T-helper 1 cell (primary cell): ENCODE measurements at places on chromosomes 1 and 21.

DNA sequence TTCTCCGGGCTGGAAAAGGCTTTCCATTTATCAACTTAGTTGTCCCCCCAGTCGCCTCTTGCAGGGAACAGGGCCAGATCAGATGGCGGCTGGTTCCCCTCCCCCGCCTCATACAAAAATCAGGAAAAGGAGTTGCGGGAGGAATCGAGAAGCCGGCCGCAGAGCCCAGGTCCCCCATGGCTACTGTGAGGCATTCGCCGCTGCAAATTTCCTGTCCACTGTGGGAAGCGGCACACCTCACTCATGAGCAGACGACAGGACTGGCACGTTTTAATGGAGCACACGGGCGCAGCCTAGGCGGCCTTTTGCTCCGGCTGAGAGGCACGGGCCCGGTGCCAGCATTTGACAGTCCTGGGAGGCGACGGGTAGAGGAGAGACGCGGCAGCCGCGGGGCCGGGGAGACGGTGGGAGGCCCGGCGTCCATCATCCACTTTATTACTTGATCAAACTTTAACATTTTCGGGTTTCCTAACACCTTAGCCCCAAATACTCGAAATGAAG lies 1.1 kb downstream of the GNG4 start:
- no peak for DNase-seq

- no peak for DNase-seq
These were observed 108.0 kb downstream of the BRINP2 start for GRCh38 chr1:177278626-177279390.

- DNase-seq = no peak
These were observed 65.8 kb downstream of the S100B start for GRCh38 chr21:46538851-46539666.

DNA sequence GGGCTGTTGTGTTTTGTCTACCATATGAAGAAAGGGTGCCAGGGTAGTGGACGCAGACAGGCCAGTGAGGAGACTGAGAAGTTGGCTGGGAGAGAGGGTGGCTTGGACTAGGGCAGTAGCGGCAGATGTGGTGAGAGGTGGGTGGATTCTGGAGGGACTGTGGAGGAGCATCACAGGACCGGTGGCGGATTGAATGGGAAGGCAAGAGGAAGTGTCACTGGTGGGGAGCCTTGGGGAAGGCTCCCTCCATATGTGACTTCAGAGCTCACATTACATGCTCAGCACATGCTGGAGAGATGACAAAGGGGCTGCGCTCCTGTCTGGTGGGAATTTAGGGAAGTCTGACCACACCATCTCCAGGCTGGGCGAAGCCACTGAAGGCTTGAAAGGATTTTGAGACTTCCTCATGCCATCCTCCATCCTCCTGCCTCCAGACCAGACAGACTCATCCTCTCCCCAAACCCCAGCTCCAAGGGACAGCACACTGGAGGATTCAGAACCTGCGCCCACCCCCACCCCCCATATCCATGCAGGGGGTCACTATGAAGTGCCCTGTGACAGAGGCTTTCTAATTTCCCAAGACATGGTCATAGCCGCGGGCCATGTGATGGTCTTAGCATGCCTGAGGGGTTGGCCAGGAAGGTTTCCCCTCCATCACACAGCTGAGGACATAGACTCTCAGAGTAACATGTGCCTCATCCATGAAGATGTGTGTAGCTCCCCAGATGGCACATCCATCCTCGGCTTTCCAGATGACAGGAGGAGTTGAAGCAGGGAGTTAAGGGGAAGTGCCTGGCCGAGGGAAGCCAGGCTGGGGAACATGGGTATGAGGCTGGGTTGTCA lies 138.8 kb upstream of the WNT4 start:
- no peak for DNase-seq

DNA sequence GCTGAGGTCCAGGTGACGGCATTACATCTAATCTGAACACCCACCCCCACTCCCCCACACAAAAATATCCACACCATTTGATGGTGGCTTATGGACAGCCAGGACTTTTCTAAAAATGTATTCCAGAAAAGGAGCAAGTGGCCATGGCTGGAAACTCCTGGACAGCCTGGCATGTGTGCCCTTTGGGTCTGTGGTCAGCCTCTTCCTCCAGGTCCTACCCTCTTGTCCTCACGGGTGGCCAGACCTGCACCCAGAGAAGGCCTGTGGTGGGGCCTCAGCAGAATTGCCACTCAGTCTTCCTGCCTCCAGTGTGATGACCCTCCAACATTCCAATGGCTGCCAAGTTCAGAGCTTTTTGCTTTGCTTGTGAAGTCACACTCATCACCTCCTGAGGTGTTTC lies 600.6 kb downstream of the AJAP1 start:
- no peak for DNase-seq

GRCh38 chr1:56967900-56968832 lies 2.4 kb upstream of the C8B start:
- no peak for DNase-seq

- no peak for DNase-seq
These were observed 562.1 kb downstream of the NPHP4 start for GRCh38 chr1:5430136-5430535.

GRCh38 chr21:33126569-33126968 lies 56.6 kb downstream of the OLIG1 start:
- DNase-seq = no peak

DNA sequence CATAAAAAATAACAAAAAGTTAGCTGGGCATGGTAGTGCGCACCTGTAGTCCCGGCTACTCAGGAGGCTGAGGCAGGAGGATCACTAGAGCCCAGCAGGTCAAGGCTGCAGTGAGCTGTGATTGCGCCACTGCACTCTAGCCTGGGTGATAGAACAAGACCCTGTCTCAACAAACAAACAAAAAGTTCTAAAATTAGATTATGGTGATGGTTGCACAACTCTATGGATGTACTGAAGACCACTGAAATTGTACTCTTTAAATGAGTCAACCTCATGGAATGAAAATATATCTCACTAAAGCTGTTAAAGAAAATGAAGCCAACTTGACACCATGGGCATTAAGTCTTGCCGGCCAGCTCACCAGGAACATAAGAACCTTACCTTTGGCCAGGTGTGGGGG lies 9.1 kb downstream of the MRAP start:
- no peak for DNase-seq
